Activated CD4-positive, alpha-beta T cell treated with anti-CD3 and anti-CD28 coated beads for 36 hours (primary cell): ENCODE measurements at places on chromosomes 2 and 18. TPM values are rescaled to one million over a fixed set of nuclear protein-coding genes. Genes with fewer than 3 reads are reported as not detected.

MDH1B gene
- total RNA-seq = 0.83 TPM

SETBP1 gene
- total RNA-seq = 6.3 TPM

LYPD6 gene
- total RNA-seq = not detected

CCDC138 gene
- total RNA-seq = 14.3 TPM

SPP2 gene
- not detected for total RNA-seq

TMEM17 gene
- 0.25 TPM for total RNA-seq

ZSWIM2 gene
- not detected for total RNA-seq

RESP18 gene
- not detected for total RNA-seq

IL36B gene
- not detected for total RNA-seq

CYP1B1 gene
- 6.3 TPM for total RNA-seq

LHCGR gene
- total RNA-seq = not detected
